Hepatocyte (in vitro differentiated cells): ENCODE measurements at places on chromosomes 5 and 9. TPM values are rescaled to one million over a fixed set of nuclear protein-coding genes. Genes with fewer than 3 reads are reported as not detected.

DNA sequence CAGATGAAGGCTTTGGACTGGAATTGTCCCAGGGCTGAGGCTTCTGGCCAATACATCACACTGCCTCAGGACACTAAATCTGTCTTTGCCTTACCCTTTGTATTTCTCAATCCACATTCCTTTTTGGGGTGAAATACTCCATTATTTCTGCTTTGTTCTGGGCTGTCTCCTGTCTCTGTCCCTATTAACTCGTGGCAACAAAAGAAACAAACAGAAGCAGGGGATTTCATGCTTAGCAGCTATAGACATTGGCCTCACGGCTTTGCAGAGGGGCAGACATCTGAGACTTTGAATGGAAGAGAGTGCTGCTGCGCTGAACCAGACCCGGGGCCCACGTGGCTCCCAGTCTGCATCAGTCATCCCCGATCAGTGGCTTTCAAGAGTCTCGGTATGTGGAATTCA is 129.7 kb downstream of the ARL15 start:
- no peak overlapping the region for H3K27ac ChIP-seq
- H3K4me3 ChIP-seq = no peak overlapping the region
- no peaks in the 10 kb centered on the region for H3K36me3 ChIP-seq
- no peak for DNase-seq
- H3K4me1 ChIP-seq = peaks cover 9% of the 10 kb centered on the region
- H3K27me3 ChIP-seq = no peaks in the 10 kb centered on the region

- no peaks in the 10 kb centered on the region for H3K36me3 ChIP-seq
- H3K4me3 ChIP-seq = no peak overlapping the region
- DNase-seq = no peak
- no peak overlapping the region for H3K27ac ChIP-seq
- H3K4me1 ChIP-seq = no peaks in the 10 kb centered on the region
- H3K27me3 ChIP-seq = no peaks in the 10 kb centered on the region
These were observed 2029.0 kb upstream of the WWC1 start for GRCh38 chr5:166262395-166262794.

PCDHGA7 gene
- 0.04 and 0.10 TPM in 2 replicates for total RNA-seq

NR5A1 gene
- 0.07 and 0.20 TPM in 2 replicates for total RNA-seq

TLR4 gene
- 1.7 and 2.4 TPM in 2 replicates for total RNA-seq

GRK6 gene
- total RNA-seq = 29.3 and 31.6 TPM in 2 replicates
